ENCODE measurements at places on chromosomes 12 and 14. TPM values are rescaled to one million over a fixed set of nuclear protein-coding genes. Genes with fewer than 3 reads are reported as not detected.

The DAO gene
- total RNA-seq = not detected

- no peak for DNase-seq
Observed at GRCh38 chr12:121709478-121709961, 3.0 kb upstream of the TMEM120B start.

GRCh38 chr14:29999013-29999539 lies 71.4 kb upstream of the PRKD1 start:
- DNase-seq = no peak

DNA sequence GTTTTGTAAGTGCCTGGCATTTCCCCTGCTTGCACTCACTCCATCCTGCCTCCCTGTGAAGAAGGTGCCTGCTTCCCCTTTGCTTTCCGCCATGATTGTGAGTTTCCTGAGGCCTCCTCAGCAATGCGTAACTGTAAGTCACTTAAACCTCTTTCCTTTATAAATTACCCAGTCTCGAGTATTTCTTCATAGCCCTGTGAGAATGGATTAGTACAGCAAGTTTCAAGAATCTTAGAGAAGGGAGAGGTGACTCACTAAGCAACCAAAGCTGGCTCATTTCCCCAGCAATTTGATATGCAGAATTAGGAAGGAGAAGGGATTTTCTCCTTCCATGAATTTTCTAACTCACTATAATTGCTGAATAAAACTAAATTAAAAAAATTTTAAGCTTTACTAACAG lies 251.0 kb upstream of the FOXG1 start:
- no peak for DNase-seq

- no peak for DNase-seq
Observed at GRCh38 chr12:100608776-100609175, 35.3 kb downstream of the GAS2L3 start.

The STXBP6 gene
- total RNA-seq = 0.49 TPM

GRCh38 chr14:100159094-100159864 lies at the start of gene DEGS2:
TSS of gene DEGS2 (minus strand) at chr14:100159645. CDS start at chr14:100159587, 58 bp downstream.
- DNase-seq = no peak

The TAS2R9 gene
- total RNA-seq = not detected

- DNase-seq = no peak
Observed at GRCh38 chr14:21267886-21268616, 1.2 kb downstream of the HNRNPC start.

- DNase-seq = no peak
Observed at GRCh38 chr12:68114606-68115005, 44.9 kb downstream of the IFNG start.

DNA sequence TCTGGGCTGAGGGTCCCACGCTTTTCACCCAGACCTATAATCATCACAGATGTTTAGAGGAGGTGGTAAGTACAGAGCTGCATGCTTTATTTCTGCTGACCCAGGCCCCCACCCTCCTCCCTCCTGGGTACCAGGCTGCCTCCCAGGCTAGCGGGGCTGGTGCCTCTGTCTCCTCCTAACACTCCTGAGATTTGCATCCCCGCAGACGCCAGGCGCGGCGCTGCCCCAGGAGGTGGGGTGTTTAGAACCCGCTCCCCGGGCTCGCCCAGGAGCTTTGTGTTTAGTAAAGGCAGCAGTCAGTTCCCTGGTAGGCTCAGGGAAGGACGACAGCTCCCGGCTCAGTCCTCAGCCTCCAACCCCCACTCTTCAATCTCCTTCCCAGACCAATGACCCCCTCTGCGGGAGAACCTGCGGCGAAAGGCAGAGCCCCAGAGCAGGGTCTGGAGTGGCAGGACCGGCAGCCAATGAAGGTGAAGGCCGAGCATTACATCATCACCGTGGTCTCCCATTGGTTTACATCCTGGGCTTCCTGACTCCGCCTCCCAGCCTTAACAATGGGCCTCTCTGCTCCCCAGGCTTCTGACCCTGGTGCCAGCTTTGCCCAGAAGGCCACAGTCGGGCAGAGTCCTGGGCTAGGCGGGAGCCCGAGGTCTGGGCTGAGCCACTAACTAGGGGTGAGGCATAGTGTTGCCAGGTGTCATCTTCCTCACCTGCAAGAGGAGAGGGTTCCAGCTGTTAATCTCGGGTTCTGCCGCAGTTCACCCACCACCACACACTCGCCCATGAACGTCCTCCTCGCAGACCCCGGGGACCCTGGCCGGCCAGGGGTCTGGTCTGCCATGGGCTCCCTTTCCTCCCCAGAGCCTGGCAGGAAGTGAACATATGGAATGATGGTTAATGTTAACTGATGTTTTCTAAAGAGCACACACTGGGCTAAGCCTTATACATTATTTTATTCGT lies 57.5 kb downstream of the CALM1 start:
- DNase-seq = peak; percentile 96

GRCh38 chr14:91891101-91891500 lies 23.8 kb upstream of the TC2N start:
- DNase-seq = no peak

The KRT8 gene
- 14.0 TPM for total RNA-seq

- peak; percentile 85 for DNase-seq
Observed at GRCh38 chr14:35814371-35815005, 5.4 kb upstream of the RALGAPA1 start.

- no peak for DNase-seq
Observed at GRCh38 chr14:36233217-36233616, 56.7 kb upstream of the PTCSC3 start.

DNA sequence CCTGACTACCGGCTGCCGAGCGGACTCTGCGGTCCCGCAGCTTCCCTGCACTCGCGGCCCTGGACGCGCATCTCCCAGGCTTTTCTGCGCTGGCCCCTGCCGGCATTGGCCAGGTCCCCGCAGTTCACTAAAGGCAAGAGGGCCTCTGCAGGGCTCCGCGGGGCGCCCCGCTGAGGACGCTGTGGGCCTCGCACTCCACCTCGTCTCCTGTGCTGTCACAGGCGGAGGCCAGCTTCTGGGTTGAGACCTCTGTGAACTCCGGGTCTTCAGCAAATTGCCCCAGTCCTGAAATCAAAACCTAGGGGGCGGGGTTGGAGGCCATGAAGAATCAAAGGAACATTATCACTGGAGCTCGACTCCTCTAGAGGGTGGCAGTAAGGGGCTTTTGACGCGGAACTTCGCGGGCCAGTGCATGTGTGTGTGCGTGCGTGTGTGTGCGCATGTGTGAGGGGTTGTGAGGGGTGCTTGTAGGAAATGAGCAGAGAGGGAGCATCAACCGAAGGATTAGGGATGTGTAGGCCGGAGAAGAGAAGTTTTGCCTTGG lies 68.5 kb upstream of the CAPRIN2 start:
- DNase-seq = peak; percentile 66

The NINJ2 gene
- 0.76 TPM for total RNA-seq

GRCh38 chr12:28908646-28909045 lies 240.4 kb upstream of the FAR2 start:
- no peak for DNase-seq

DNA sequence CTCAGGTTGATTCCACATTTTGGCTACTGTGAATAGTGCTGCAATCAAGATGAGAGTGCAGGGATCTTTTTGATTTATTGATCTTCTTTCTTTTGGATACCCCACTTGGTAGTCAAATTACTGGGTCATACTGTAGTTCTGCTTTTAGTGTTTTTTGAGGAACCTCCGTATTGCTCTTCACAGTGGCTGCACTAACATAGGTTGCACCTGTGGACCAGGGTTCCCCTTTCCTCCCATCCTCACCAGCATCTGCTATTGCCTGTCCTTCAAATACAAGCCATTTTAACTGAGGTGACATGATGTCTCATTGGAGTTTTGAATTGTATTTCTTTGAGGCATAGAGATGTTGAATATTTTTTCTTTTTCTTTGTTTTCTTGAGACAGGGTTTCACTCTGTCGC lies 152.5 kb upstream of the TMEM132C start:
- no peak for DNase-seq

DNA sequence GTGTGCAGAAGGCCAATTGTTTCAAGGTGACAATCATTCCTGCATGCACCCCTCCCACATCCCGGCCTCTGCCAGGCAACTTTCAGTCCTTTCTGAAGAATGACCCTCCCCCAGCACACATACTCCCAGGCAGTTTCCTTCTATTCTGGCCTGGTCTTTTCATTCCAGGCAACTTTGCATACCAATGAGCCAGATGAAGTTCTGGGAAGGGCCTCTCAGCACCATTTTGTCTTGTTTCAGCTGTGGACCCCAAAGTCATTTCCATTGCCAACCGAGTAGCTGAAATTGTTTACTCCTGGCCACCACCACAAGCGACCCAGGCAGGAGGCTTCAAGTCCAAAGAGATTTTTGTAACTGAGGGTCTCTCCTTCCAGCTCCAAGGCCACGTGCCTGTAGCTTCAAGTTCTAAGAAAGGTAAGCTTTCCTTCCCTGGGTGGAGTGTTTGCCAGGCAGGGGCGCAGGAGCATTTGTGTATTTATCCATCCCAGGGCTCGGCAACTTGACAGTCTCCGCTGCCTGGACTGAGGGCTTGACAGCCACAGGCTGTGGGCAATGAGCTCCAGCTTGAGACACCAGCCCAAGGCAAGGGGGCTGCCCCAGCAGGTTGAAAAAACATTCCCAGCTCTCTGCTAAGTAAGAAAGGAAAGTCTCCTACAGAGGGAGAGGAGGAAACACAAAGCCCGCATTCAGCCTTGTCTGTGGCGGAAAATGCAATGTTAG lies 16.4 kb downstream of the BCL2L14 start:
- no peak for DNase-seq

The CD27 gene
- not detected for total RNA-seq

The GRIN2B gene
- 0.02 TPM for total RNA-seq

The CLEC1A gene
- not detected for total RNA-seq

- no peak for DNase-seq
Observed at GRCh38 chr14:71311061-71311460, 403.8 kb downstream of the PCNX1 start.

- DNase-seq = no peak
Observed at GRCh38 chr12:46221255-46222128, 47.4 kb downstream of the SLC38A1 start.

The FBRSL1 gene
- 211 TPM for total RNA-seq

The BDKRB1 gene
- not detected for total RNA-seq

The OVCH1 gene
- total RNA-seq = not detected

GRCh38 chr12:67420506-67420905 lies 151.3 kb downstream of the CAND1 start:
- no peak for DNase-seq

DNA sequence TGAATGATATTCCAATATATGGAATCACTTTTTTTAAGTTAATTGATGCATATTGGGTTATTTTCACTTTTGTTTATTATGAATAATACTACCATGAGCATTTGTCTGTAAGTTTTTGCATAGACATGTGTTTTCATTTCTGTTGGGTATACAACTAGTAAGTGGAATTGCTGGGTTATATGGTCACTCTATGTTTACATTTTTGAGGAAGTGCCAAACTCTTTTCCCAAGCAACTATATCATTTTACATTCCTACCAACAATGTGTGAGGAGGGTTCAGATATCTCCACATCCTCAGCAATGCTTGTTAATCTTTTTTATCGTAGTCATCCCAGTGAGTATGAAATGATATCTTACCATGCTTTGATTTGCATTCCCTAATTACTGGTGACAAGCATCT lies 64.0 kb downstream of the MON2 start:
- no peak for DNase-seq

DNA sequence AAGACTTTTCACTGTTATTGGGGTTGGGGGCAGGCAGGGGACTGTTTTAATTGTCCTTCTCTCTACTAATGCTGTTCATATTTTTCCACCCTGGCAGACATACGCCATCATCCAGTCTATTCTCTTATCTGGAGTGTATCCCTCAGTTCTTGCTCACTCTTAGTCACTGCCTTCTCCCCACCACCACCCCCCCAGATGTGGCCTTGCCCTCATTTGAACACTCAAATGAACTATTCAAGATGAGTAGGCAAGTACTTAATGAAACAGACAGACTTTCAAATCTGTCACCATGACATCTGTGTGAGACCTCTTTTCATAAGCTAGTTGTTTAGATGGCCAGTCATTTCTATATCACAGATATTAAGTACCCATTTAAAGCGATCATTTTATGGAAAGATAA lies 10.1 kb downstream of the NUDT4 start:
- DNase-seq = no peak

- DNase-seq = no peak
Observed at GRCh38 chr14:75548544-75548943, 26.3 kb downstream of the BATF start.

The EXOC3L4 gene
- total RNA-seq = 0.81 TPM

GRCh38 chr12:79850610-79851299 lies 84.1 kb downstream of the PPP1R12A start:
- DNase-seq = no peak

GRCh38 chr12:12331896-12332295 lies 18.1 kb downstream of the MANSC1 start:
- no peak for DNase-seq

- no peak for DNase-seq
Observed at GRCh38 chr12:11814374-11814773, 164.9 kb downstream of the ETV6 start.

DNA sequence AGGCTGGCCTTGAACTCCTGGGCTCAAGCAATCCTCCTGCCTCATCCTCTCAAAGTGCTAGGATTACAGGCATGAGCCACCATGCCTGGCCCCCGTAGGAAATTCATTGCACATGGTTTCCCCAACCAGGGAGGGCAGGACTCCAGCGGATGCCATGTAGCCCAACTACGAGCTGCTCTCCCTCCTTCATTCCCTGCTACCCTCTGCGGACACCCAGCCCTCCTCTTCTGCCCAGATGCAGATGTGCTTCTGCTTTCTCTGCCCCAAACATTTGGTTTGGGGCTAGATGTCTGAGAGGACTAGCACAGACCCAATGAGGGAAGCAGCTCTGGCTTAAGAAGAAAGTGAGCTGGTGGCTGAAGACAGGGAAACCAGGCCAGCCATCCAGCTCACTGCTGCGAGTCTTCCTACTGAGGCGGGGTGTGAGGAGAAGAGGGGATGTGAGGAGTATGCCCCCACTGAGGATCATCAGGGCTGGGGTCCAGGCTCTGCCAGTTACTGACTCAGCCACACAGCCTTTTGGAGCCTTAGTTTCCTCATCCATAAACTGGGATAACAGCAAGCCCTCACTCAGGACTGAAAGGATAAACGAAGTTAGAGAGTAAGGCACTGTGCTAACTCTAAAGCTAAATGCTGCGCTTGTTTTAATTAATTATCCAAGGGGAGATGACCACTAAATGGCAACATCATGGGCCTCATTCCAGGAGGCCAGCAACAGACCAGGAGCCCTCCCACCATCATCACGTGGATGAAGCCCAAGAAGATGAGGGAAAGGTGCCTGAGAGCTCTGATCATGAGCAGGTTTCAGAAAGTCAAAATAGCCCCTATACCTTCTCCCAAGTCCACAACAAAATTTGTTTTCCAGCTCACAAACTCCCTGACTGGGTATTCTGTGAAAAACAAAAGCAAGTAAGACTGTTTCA lies 10.9 kb downstream of the CTDSP2 start:
- DNase-seq = no peak

- DNase-seq = no peak
Observed at GRCh38 chr14:88210426-88210825, 112.6 kb downstream of the KCNK10 start.

DNA sequence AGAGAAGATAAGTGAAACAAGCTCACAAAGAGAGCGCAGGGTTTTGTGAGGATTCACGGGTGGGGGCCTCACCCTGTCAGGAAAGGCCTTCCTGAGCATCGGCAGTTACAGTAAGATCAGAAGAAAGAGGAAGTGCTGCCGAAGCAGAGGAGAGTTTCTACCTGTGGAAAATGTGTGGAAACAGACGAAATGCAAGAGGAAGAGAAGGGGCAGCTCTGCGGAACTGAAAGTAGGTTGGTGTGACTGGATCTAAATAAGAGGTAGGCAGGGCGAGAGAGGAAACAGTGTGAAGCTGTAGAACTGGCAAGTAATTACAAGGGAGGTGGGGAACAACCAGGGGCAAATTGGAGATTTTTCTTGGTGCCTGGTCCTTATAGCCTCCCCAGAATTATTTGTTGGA lies 2.6 kb downstream of the GPR68 start:
- DNase-seq = no peak
